ENCODE measurements at places on chromosomes 16 and 17. TPM values are rescaled to one million over a fixed set of nuclear protein-coding genes. Genes with fewer than 3 reads are reported as not detected.

ABCA10 gene
- total RNA-seq = 17.7 TPM

TNFSF13 gene
- total RNA-seq = 2.1 TPM

WNT9B gene
- not detected for total RNA-seq

MARVELD3 gene
- total RNA-seq = not detected

FBXO39 gene
- under 0.01 TPM for total RNA-seq

TMEM106A gene
- total RNA-seq = 5.2 TPM

PARD6A gene
- total RNA-seq = 0.52 TPM

KRTAP3-2 gene
- total RNA-seq = not detected

NPIPB8 gene
- not detected for total RNA-seq

SBK1 gene
- total RNA-seq = 1.0 TPM

TRPV2 gene
- total RNA-seq = 8.4 TPM

KIF2B gene
- total RNA-seq = not detected

GOSR2 gene
- 41.2 TPM for total RNA-seq

EVPLL gene
- not detected for total RNA-seq

PRAC1 gene
- total RNA-seq = not detected

CCL15 gene
- not detected for total RNA-seq

CCDC40 gene
- total RNA-seq = 1.0 TPM

NOD2 gene
- total RNA-seq = 0.52 TPM

CCDC200 gene
- total RNA-seq = not detected

MYH13 gene
- 0.52 TPM for total RNA-seq

RHBDL3 gene
- 1.0 TPM for total RNA-seq

PABPN1L gene
- not detected for total RNA-seq

MEIOC gene
- 0.52 TPM for total RNA-seq

SMIM36 gene
- not detected for total RNA-seq

MT1F gene
- not detected for total RNA-seq

STAC2 gene
- total RNA-seq = not detected

COL1A1 gene
- 3,450 TPM for total RNA-seq

TEKT3 gene
- not detected for total RNA-seq

CNTD1 gene
- 1.0 TPM for total RNA-seq

VTN gene
- 0.52 TPM for total RNA-seq
